ENCODE measurements at places on chromosomes 7 and 10.
A peak's percentile ranks its signal among the peaks of the same experiment; 100 is the strongest.

DNA sequence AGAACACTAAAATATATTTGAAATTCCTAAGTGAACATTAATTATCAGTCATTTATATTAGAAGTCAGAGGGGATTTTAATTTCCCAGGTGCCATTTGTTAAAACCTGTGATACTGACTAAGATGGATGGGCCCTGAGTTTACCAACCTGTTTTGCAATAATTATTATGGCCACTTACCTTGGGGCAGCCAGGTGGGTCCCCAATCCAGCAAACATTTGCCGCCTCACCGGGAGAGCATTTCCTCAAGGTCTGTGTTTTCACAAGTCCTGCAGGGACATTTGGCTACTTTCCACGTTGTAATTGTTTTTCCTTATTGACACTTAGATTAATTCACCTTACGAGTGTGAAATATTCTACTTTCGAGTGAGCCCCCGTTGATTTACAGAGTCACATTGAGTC lies 251.2 kb upstream of the PPP2R2D start:
- no peak for ATAC-seq

- no peak for ATAC-seq
Observed at GRCh38 chr10:34145715-34146114, 669.4 kb downstream of the PARD3 start.

DNA sequence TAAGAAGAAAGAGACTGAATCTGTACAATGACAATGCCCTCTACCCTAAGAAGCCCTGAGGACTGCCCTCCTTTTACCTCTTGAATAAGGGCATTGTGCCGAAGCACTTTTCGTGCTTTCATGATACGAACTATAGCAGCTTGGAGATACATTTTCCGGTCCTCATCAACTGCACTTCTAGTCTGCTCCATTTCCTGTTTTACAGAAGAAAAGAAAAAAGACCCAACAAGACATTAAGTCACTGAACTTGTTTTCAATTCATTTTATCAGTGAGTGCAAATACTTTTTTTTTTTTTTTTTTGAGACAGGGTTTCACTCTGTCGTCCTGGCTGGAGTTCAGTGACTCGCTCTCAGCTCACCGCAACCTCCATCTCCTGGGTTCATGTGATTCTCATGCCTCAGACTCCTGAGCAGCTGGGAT lies 78.4 kb downstream of the CUL2 start:
- ATAC-seq, result no peak

GRCh38 chr10:10389182-10389581 lies 628.5 kb upstream of the CELF2 start:
- no peak for ATAC-seq

GRCh38 chr10:101358706-101359300 lies 4.8 kb downstream of the BTRC start:
- ATAC-seq, result no peak

DNA sequence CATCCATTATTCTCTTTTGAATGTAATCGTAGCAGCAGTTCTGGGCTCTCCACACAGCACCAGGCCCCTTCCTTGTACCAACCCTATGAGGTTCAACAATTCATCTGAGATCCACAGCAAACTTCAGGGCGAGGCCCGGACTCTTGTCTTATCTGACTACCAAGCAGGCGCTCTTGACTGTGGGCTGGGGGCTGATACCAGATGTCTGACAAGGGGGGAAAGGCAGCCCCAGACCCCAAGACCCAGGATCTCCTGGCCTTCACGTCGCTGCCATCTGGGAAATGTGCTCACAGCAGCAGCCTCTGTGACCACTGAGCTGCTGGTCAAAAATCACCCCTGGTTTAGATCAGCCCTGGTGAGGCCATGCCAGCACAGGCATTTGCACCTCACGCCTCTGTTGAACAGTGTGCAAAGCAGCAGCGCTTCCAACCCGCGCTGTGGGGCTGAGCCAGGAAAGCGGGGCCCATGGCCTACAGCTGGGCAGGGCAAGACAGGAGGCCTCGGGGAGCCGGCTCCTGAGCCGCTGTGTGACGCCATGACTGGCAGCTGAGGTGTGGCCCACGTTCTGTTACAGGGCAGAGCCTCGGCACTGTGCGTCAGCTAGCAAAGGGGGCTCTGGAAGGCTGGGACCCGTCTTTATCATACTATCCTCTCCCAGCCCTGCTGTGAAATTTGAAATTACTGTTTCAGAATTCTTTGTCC lies 143.9 kb downstream of the PAXIP1 start:
- ATAC-seq, result no peak

DNA sequence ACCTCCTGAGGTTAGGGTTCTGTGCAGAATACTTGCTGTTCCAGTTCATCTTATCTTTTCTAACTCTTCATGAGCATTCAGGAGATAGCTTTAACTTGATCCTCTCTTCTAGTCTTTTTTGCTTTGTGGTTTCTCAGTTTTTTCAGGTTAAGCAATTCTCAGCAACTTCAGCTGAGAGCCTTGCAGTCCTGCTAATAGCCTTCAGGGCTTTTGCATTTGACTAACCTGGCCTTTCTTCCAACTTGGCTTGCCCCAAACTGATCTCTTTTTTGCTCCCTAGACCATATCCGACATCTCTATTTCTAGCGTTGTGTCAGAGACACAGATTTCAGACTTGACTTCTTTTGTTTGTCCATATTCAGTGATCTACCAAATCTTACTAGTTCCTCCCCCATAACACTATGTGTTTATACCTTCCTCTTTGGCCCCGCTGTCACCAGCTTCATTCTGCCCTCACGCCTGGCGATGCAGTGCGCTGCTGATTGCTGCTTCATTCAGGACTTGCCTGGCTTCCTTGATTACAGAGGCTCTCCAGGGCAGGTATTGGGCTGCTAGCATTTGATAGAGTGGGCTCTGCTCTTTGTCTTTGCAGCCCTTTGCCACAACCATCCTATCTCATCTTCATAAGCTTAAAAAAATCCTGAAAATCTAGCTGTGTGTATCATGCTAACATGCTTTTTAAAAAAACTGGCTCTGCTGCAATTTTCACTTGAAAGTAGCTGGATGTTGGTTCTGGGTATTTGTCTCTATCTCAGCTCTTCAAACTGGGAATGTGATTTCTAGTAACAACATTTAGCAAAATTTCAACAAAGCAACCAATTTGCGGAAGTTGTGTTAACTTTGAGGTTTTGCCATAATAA lies 9.6 kb downstream of the CUL1 start:
- ATAC-seq, result peak; percentile 50

GRCh38 chr10:83122336-83122735 lies 1017.0 kb upstream of the GHITM start:
- peak; percentile 16 for ATAC-seq

- ATAC-seq, result peak; percentile 85
Observed at GRCh38 chr10:27713941-27714340, 31.7 kb downstream of the MKX start.
